ENCODE measurements at places on chromosomes 16 and 17. TPM values are rescaled to one million over a fixed set of nuclear protein-coding genes. Genes with fewer than 3 reads are reported as not detected.

RGS11 gene
- total RNA-seq = 1.2 TPM

CAPN15 gene
- total RNA-seq = 12.8 TPM

FA2H gene
- not detected for total RNA-seq

RHBDL3 gene
- total RNA-seq = 0.12 TPM

KRTAP1-1 gene
- total RNA-seq = not detected

GDPD1 gene
- total RNA-seq = 2.3 TPM

VPS25 gene
- total RNA-seq = 64.7 TPM

DHODH gene
- total RNA-seq = 2.9 TPM
